ENCODE measurements at places on chromosomes 7 and 10.
A peak's percentile ranks its signal among the peaks of the same experiment; 100 is the strongest.

GRCh38 chr10:412109-412508, 276.9 kb downstream of the ZMYND11 start:
- DNase-seq = no peak

DNA sequence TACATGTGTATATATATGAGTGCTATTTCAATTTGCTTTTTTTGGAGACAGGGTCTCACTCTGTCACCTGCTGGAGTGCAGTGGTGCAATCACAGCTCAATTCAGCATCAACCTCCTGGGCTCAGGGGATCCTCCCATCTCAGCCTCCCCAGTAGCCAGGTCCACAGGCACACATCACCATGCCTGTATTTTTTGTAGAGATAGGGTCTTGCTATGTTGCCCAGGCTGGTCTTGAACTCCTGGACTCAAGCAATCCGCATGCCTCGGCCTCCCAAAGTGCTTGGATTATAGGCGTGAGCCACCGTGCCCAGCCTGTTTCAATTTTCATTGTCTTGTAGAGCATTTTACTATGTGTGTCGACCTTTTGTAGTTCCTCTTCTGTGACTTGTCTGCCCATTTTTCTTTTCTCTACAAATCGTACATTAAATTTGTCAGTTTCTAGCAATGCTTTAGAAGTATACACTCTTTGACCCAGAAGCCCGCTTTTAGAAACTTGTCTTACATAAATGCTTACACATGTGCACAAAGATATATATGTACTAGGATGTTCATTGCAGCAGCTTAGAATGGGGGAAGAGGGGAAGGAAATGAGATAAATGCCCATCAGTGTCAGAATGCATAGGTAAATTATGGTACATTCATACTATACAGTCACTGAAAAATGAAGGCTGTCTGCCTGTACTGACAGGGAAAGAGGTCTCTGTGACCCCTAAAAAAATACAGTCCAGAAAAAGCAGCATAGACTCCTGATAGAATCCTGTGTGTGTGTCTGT, 12.2 kb upstream of the RFC2 start:
- DNase-seq = no peak

DNA sequence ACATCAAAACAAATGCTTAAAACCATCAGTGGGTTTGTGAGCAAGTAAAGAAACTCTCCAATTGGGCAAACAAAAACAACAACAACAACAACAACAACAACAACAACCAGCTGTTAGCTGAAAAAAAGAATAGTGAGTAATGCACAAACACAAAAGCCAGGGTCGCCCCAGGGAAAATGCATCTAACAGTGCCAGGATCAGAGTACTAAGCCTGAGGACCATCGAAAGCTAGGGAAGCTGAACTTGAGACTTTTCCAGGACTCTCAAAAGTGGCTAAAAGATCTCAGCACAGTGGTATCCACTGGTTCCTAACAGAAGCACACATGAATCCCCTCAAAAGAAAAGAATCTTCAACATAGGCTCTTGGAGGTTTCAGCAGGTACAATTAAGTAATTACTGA, 83.3 kb downstream of the CPXM2 start:
- DNase-seq = no peak

GRCh38 chr7:111138586-111138985, 47.7 kb downstream of the LRRN3 start:
- DNase-seq = no peak

DNA sequence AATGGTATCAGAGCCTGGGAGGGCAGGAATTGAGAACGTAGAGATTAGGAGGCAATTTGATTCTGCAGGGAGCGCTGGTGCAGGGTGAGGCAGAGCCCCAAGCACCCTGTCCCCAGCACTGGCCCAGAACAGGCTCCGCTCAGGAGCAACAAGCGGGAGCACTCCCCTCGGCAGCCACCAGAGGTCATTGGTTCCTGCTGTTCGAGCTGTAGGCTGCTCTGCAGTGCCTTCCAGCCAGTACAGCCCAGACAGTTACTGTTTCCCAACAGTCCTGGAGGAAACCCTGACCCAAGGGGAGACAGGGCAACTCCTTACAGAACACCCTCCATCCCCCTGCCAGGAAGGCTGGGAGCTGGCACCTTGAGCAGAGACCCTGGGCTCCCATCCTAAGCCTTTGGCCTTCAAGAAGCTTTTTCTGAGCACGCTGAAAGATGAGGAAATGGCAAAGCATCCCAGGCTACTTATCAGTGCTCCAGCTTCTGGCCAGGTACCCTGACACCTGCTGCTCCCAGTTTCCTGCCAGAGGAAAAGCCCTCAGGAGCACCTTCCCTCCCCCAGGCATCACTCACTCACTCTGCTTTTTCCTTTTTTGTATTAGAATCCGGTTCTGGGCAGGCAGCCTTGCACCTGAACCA, 71.2 kb upstream of the EFCAB10 start:
- DNase-seq = peak; percentile 76

DNA sequence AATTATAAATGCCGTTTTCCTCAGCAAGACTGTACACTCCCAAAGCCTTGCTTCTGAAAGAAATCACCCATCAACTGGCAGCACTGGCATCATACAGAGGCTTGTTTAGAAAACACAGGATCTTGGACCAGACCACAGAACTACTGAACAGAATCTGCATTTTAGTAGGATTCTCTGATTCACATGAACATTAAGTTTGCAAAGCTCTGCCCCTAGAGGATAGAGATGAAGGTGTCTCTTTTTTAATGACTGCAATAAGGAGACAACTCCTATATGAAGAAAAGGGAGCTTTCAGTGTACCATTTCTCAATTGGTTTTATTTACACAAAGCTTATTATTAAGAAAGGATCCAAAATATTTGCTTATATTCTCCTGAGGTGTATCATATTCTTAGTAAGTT, 172.7 kb downstream of the AGMO start:
- DNase-seq = no peak

DNA sequence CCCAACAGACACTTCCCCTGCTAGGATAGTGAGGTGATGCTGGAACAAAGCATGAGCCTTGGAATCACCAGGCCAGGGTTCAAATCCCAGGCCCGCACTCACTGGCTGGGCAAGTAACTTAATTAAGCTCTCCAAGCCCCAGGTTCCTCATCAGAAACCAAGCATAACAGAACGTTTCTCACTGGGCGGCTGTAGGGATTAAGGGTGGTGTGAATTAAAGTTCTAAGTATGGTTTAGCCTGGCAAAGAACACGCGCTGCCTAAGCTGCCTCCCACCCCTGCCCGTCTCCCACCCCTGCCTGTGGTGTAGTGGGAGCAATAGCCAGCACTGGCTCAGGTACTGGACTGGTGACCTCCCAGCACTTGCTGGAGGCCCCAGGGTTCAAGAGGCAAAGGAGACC, 5.6 kb downstream of the SLC4A2 start:
- no peak for DNase-seq

GRCh38 chr7:38020121-38020785, 99.8 kb downstream of the EPDR1 start:
- DNase-seq = no peak

- DNase-seq = no peak
Measured at GRCh38 chr7:65820287-65820950, 52.5 kb upstream of the VKORC1L1 start.

DNA sequence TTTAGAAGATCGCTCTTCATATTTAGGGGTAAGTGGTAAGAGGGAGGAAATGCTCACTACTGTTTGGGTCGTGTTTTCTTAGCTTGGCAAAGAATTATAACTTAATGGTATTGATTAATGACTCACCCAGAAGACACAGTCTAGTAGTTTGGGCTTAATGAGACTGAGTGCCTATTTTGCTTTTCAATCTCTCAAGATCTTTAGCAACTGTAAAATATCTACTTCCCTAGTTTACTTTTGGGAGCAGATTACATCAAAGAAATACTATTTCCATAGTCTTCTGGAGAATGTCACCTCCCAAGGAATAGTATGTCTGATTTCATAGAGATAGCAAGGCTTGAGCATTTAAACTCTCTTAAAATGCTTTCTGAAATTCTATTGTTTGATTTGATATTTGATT, 100.5 kb upstream of the SLC25A13 start:
- no peak for DNase-seq

- peak; percentile 86 for DNase-seq
Measured at GRCh38 chr10:31928549-31929260, at the start of gene ARHGAP12. ARHGAP12 (minus strand) TSS chr10:31928831; CDS start chr10:31908855, 19,976 bp downstream.

GRCh38 chr7:30082686-30083085, 52.1 kb upstream of the MTURN start:
- no peak for DNase-seq

DNA sequence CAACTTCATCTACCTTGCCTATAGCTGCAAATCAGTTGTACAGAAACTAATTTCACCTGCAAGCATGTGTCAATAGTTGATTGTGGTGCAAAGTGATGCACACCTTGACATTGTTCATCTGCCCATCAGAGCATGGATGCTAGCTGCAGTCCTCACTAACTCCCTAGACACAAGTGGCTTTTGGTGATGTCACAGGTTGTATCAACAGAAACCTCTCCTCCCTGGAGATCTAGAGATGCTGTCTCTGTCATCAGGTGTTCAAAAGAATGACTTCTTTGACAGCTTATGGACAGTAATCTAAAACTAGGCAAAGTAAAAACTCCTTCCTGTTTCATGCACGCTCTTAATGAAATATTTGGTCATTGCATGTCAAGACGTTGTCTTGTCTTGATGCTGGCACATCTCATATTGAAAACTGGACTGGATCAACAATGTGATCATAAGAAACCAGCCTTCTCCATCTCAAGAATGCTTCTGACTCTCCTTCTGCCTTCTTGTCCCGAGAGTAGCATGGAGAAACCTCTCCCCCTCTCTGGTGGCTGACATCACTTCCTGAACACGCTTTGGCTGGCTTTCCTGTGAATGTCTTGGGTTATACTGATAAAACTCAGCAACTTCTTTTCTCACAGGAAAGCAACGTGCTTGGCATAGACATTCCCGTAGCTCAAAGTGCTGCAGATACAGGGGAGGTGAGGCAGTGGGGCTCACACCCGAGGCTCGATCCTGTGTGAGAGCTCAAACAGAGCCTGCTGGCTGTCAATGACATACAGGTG, 176.2 kb upstream of the CDCA7L start:
- DNase-seq = no peak

- DNase-seq = no peak
Measured at GRCh38 chr10:78171633-78172400, 138.2 kb downstream of the RPS24 start.

DNA sequence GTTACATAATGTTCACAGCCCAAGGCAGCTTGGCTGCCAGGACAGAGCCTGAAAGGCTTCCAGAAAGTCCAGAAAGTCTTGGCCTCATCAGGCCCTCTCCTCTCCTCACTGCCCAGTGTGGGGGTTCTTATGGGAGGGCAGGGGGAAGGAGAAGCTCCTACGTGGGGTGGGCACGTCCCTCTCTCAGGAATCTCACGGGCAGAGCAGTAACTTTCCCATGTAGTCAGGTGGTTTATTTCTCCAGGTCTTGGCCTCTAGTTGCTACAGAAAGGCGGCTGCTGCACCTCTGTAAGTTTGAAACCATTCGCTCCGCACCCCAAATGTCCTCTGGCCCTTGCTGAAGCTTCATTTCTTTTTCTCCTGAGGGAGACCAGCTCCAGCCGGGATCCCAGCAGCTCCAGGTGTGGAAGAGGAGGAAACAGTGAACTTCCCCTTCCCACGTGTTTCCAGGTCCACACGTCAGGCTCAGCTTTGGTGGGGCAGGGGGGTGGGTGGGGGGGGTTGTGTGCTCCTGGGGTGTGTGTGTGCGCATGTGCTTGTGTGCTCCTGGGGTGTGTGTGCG, 320.3 kb downstream of the WDR37 start:
- no peak for DNase-seq

DNA sequence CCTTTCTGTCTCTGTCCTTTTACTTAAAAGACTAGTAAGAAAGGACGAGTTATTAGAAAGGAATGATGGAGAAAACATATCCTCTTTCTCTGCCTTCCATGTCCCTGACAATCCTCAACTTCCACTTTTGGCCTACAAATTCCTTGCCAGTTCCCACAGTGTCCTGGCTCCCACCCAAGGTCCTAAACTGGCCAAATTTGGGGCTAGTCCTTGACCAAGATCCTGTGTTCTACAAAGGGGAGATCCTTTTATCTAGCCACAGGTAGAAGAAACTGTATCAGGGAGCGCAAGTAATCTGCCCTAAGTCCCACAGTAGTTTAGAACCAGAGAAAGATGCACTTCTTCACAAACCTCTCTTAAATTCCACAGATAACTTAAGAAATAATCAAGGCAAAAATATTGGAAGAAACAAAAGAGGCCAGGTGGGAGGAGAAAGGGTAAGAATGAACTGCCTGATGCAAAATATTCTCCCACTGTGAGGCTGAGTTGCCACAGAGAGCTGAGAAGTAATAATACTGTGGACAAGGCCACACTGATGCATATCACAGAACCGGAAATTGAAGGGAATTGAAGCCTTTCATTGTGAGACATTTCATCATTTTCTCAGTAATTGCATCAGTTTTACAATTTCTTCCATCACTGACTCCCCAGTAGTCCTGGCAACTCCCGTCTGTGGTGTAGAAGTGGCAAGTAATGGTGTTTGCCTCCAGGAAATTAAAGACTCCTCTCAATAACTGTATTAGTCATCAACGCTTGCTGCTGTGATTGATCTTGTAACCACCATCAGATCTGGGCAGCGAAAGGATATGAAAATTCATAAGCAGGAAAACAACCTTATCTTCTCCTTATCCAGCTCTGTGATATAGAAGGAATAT, 47.2 kb downstream of the DNAJC12 start:
- DNase-seq = peak; percentile 10

GRCh38 chr10:104935656-104936055, 294.6 kb downstream of the SORCS3 start:
- no peak for DNase-seq

- peak; percentile 71 for DNase-seq
Measured at GRCh38 chr10:59991661-59992060, 85.3 kb upstream of the CCDC6 start.

DNA sequence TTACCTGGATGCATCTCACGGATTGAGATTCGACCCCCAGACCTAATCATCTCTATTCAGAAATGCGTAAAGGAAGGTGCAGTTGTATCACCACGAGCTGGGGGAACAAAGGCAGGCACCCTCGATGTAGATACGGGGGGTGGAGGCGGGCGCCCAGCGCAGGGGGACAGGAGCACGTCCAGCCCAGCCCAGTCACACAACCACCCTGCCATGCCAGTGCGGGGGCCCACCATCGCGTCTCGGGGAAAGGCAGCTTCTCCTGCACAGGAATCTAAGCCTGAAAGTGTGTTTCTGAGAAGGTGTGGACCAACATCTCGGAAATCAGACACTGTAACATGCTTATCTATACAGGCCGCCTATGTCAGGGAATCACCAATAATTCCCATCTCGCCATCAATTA, 131.1 kb downstream of the DIP2C start:
- no peak for DNase-seq

DNA sequence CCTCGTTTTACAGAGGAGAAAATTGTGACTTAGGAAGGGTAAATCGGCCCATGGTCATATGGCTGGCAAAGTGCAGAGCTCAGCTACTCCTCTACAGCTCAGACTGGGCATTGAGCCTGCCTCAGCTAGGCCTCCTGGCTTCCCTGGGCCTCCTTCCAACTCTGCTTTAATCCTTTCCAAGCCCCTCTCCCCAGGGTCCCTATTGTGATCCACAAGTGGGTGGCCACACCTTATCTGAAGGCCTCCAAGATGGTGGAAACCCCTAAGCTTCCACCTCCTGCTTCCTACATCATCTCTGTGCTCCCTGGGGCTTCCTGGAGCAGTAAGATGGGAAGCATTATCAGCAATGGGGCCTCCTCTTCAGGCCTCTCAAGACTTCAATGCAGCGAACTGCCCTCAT, 3.0 kb upstream of the LGI1 start:
- DNase-seq = no peak

Measured in mesenchymal stem cell (in vitro differentiated cells and primary cell).